Colonic mucosa (tissue), 4 donors: ENCODE measurements at places on chromosomes 5 and 9. TPM values are rescaled to one million over a fixed set of nuclear protein-coding genes. Genes with fewer than 3 reads are reported as not detected.

DNA sequence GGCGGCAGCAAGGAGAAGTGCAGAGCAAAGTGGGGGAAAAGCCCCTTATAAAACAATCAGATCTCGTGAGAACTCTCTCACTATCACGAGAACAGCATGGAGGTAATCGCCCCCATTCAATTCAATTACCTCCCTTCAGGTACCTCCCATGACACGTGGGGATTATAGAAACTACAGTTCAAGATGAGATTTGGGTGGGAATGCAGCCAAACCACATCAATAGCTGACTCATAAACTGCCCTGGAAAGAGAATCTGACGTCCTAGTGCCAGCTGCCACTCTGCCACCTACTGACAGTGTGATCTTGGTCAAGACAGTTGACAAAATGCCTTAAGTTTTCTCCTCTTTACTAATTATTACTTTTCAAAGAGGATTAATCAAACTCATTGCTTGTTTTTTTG is 128.3 kb downstream of the GPBP1 start:
- H3K27me3 ChIP-seq: no peaks in the 10 kb centered on the region
- H3K36me3 ChIP-seq: no peaks in the 10 kb centered on the region
- DNase-seq: peak; percentile 71
- H3K4me1 ChIP-seq: no peaks in the 10 kb centered on the region
- no peak overlapping the region for H3K4me3 ChIP-seq

DNA sequence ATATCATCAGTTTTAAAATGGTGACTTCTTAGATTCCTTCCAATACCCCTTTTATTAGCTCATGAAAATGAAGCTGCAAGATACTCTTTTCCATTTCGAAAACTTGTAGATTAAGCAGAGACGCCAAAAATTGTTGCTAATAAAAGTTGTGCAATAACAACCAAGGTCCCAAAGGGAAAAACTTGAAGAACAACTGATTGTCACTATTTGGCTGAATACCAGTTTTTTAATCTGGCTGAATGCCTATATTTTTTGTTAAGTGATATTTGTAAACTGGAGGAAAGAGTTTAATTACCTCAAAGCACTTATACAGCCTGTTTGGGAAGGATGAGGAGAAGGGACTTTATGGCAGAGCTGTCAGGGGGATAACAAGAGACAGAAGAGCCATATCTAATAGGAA is 14.6 kb downstream of the C5orf58 start:
- no peak for DNase-seq
- no peaks in the 10 kb centered on the region for H3K4me1 ChIP-seq
- H3K27ac ChIP-seq: no peak overlapping the region
- H3K4me3 ChIP-seq: no peak overlapping the region
- H3K27me3 ChIP-seq: no peaks in the 10 kb centered on the region
- no peaks in the 10 kb centered on the region for H3K36me3 ChIP-seq

- peaks cover 96% of the 10 kb centered on the region for H3K27me3 ChIP-seq
- no peak overlapping the region for H3K4me3 ChIP-seq
- no peak for DNase-seq
- peaks cover 29% of the 10 kb centered on the region for H3K4me1 ChIP-seq
- no peaks in the 10 kb centered on the region for H3K36me3 ChIP-seq
These were observed 607 bp downstream of the BARX1 start for GRCh38 chr9:93954434-93955061.

LEAP2 gene
- total RNA-seq: 3.6 TPM

GRCh38 chr5:17087035-17087434 is 130.4 kb upstream of the BASP1 start:
- no peak for DNase-seq
- no peaks in the 10 kb centered on the region for H3K27me3 ChIP-seq
- no peak overlapping the region for H3K4me3 ChIP-seq
- no peak overlapping the region for H3K27ac ChIP-seq
- H3K36me3 ChIP-seq: no peaks in the 10 kb centered on the region
- no peaks in the 10 kb centered on the region for H3K4me1 ChIP-seq

DNA sequence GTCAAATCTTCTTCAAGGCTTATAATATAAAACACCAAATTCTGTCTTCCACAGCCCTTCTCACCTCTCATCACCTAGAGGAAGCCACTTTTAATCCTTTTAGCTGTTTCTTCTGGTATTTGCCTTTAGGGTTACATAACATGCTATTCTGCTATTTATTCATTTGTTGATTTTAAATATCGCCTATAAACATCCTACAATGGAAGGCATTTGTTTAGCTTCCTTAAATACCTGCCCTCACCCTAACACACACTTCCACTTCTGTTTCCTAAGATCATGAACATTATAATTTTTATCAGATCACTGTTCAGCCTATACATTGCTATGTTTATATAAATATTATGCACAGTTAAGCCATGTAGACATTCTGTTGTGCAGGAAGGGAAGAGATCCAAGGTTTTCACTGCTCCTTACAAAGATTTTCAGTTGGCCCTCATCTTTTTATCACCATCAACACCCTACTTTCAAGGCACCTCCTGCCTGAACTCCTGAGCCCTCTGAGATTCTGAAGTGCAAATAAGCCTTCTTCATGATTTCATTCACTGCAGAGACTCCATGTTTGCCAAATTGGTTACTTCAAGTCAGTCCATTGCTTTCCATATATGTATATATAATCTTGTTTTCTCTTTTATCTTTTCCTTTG is 356.9 kb upstream of the ACTBL2 start:
- no peak overlapping the region for H3K4me3 ChIP-seq
- no peak overlapping the region for H3K27ac ChIP-seq
- no peaks in the 10 kb centered on the region for H3K36me3 ChIP-seq
- H3K4me1 ChIP-seq: no peaks in the 10 kb centered on the region
- no peaks in the 10 kb centered on the region for H3K27me3 ChIP-seq
- no peak for DNase-seq

GRCh38 chr9:129685220-129685932 is 19.9 kb downstream of the PRRX2 start:
- DNase-seq: no peak
- no peaks in the 10 kb centered on the region for H3K27me3 ChIP-seq
- H3K4me3 ChIP-seq: no peak overlapping the region
- H3K4me1 ChIP-seq: no peaks in the 10 kb centered on the region
- no peak overlapping the region for H3K27ac ChIP-seq

ST8SIA4 gene
- 2.6 TPM for total RNA-seq

C5orf52 gene
- total RNA-seq: 5.5 TPM

GRCh38 chr9:134088063-134088725 is 20.4 kb upstream of the BRD3 start:
- no peaks in the 10 kb centered on the region for H3K27me3 ChIP-seq
- no peak overlapping the region for H3K4me3 ChIP-seq
- H3K4me1 ChIP-seq: no peaks in the 10 kb centered on the region
- DNase-seq: no peak
- no peak overlapping the region for H3K27ac ChIP-seq
- H3K36me3 ChIP-seq: no peaks in the 10 kb centered on the region

GRCh38 chr9:29439961-29440360 is 1866.7 kb upstream of the C9orf72 start:
- no peaks in the 10 kb centered on the region for H3K27me3 ChIP-seq
- H3K27ac ChIP-seq: no peak overlapping the region
- no peaks in the 10 kb centered on the region for H3K36me3 ChIP-seq
- no peaks in the 10 kb centered on the region for H3K4me1 ChIP-seq
- no peak overlapping the region for H3K4me3 ChIP-seq

GRCh38 chr5:179393078-179393477 is 47.8 kb upstream of the ADAMTS2 start:
- no peak for DNase-seq
- H3K36me3 ChIP-seq: no peaks in the 10 kb centered on the region
- H3K4me1 ChIP-seq: no peaks in the 10 kb centered on the region
- no peak overlapping the region for H3K27ac ChIP-seq
